ENCODE measurements at places on chromosomes 4 and X.

- DNase-seq = no peak
These were observed 164.9 kb downstream of the MAML3 start for GRCh38 chr4:139988863-139989765.

DNA sequence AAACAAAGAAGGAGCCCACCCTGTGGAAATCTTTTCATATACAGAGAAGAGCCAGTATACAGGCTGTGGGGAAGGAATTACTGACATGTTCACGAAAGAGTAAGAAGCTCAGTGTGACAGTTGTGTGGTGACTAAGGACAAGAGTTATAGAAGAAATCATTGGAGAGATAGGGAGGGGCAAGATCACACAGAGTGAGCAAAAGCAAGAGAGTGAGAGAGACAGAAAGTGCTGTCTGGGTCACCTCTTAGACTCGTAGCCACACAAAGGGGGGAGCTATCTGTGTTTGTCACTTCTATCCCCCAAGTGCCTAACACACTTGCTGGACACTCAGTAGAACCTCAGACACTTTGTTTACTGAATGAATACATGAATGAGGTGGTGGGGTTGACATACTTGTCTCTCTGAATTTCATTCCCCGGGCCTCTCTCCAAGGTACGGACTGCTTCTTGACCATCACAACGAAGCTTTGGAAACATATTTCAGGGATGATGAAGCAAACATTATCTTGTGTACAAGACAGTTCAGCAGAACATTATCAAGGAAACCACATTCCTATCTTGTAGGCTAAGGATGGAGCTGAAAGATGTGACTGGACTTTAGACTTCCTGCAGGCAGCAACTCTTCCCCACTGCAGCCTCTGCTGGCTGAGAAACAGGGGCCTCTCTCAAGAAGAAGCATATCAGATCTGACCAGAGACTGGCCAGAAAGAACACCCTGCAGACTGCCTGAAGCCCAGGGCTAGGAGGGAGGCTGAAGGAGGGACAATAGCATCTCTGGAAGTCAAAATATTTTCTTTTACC, 168.2 kb downstream of the AMELX start:
- DNase-seq = no peak

- DNase-seq = no peak
These were observed 49.3 kb upstream of the CD40LG start for GRCh38 chrX:136598631-136599030.

DNA sequence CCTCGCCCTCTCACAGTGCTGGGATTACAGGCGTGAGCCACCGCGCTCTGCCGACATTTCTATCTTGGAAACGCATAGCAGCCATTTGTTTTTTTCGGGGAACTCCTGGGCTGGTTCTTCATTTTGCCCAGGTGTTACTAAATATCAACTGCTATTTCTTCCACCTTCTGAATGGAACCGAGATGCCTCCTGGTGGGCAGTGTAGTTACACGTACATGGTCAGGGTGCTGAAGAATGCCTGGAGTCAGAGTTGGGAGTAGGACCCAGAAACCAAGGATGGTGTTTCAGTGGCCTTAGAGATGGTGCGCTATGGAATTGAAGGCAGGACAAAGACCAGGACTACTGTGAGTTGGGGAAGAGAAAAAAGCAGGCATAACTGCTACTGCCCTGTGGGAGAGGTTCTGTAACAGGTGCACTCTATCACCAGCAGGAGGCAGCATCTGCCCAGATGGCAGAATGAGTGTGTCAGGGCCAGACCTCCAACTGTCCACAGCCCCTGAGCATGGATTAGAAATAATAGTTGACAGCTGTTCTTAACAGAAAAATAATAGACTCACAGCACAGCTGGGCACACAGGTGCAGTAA, 81.7 kb downstream of the ZC4H2 start:
- no peak for DNase-seq

GRCh38 chrX:108307132-108308085, 130.8 kb downstream of the COL4A6 start:
- no peak for DNase-seq

- no peak for DNase-seq
These were observed 1095.2 kb upstream of the POU3F4 start for GRCh38 chrX:82412858-82413257.

GRCh38 chrX:118022753-118023152, 93.9 kb downstream of the KLHL13 start:
- DNase-seq = no peak

GRCh38 chr4:8275548-8275910, 6.0 kb downstream of the HTRA3 start:
- no peak for DNase-seq

- no peak for DNase-seq
These were observed 107.8 kb downstream of the CCSER1 start for GRCh38 chr4:90234916-90235547.

GRCh38 chr4:10024303-10024702, 3.0 kb upstream of the SLC2A9 start:
- no peak for DNase-seq

DNA sequence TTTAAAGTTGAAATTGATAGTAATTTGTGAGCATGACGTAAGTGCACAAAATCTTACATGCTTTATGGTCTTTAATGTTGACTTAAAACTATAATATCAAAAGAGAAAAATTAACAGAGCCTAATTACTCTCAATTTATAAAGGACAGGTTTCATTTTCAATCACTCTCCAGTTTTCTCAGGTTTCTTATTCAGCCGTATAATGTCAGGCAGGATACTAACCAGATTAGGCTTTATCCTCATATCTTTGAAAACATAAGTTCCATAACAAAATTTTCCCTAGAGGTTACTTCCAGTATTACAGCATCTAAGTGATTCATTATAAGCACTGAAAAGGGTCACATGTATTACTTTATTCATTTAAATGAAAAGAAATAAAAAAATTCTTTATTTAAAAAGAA, 492.1 kb downstream of the PACRGL start:
- no peak for DNase-seq

DNA sequence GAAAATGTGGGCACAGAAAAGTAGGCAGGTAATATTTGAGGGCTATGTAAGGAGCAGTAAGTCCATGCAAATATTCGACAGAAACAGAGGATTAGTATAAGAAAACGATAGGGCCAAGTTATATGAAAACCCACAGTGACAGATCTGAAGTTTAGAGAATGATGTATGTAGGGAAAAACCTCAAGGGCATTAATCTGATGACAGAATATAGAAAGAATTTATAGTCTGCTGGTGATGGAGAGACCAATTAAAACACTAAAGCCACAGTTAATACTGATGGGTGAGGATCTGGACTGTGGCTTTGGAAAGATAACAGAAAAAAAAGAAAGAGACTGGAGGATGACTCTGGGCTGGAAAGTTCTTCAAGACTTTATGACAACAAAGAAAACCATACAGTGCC, 169.7 kb downstream of the PALLD start:
- no peak for DNase-seq
